ENCODE measurements at places on chromosomes 2 and 18.

DNA sequence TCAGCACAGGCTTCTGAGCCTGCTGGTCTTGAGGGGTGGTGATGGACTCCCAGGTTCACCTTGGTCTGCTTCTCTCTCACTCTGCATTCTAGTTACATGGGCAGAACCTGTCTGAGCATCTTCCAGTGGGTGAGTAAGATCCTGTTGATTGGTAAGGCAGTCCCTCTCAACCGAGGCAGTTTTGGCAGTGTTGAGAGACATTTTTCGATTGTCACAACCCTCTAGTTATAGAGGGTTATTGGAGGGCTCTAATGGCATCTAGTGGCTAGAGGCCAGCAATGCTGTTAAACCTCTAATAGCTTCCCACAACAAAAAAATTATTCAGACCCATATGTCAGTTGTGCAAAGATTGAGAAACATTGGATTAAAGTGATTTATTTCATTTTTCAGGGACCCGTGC is 9.3 kb upstream of the MGAT5 start:
- no peak for DNase-seq

- no peak for DNase-seq
Measured at GRCh38 chr18:50853863-50854271, 25.1 kb upstream of the ME2 start.

- DNase-seq: no peak
Measured at GRCh38 chr2:52862801-52863200, 904.8 kb upstream of the CHAC2 start.

- DNase-seq: no peak
Measured at GRCh38 chr2:80312282-80312839, 7.8 kb upstream of the LRRTM1 start.

DNA sequence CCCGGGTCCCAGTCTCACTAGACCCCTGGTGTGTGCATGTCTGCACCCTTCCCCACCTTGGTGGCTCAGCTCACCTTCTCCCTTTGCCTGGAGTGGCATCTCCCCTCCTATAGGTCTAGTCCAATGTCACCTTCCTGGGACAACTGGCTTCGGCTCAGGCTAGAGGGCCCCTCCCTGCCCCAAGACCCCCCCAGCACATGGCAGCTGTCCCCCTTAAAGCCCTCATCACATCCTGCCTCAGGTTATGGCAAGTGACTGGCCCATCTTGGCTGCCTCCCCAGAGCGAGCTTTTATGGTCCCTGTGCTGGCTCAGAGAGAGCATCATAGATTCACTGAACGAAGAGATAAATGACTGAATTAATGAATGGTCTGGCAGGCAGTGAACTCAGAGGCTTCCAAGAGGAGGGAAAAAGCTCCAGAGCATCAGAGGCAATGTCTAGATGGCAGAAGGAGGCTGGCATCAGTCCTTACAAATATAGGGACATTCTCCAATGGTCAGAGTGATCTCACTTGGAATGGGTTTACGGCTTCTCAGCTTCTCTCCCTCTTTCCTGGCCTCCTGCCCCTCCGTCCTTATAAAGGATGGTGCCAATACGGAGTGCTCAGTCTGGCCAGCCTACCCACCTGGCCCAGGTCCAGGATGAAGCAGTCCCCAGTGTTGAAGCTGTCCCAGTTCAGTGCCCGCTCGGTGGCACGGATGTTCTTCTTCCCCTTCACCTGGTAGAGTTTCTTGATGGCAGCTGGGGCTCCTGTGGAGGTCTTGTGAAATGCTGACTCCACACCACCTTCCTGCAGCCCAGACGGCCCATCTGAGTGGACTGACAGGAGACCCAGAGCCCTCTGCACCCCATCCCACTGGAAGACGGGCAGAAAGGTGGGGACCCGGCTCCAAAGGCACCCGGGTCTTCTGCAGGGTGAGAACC is 9.4 kb downstream of the CAPG start:
- DNase-seq: no peak

GRCh38 chr2:97739020-97739892 is 25.9 kb downstream of the ZAP70 start:
- no peak for DNase-seq

DNA sequence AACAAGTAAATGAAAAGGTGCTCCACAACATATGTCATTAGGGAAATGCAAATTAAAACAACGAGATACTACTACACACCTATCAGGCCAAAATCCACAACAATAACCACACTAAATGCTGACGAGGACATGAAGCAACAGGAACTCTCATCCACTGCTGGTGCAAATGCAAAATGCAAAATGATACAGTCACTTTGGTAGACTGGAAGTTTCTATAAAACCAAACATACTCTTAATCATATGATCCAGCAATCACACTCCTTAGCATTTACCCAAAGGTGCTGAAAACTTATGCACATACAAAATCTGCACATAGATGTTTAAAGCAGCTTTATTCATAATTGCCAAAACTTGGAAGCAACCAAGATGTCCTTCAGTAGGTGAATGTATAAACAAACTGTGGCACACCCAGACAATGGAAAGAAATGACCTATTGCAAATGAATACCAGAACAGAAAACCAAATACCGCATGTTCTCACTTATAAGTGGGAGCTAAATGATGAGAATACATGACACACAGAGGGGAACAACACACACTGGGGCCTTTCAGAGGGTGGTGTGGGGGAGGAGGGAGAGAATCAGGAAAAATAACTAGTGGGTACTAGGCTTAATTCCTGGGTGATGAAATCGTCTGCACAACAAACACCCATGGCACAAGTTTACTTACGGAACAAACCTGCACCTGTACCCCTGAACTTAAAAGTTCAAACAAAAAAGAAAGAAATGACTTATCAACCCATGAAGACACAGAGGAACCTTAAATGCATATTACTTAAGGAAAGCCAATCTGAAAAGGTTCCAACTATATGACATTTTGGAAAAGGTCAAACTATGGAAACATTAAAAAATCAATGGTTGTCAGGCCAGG is 80.4 kb downstream of the ASXL2 start:
- no peak for DNase-seq

DNA sequence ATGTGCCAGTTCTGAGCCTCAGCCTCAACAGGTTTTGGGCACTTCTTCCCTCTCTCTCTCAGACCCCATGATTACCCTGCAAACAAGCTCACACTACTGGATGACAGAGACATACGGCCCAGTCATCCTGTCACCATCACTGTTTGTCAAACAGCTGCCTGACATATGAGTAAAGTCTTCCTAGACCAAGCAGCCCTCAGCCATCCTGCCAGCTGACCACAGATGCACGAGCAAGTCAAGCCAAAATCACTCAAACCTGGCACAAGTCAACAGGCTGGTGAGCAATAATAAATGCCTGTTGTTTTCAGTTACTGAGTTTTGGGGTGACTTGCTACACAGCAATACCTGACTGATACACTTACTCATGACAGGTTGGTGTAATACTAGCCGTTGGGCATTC is 75.5 kb upstream of the KLF7 start:
- DNase-seq: no peak

DNA sequence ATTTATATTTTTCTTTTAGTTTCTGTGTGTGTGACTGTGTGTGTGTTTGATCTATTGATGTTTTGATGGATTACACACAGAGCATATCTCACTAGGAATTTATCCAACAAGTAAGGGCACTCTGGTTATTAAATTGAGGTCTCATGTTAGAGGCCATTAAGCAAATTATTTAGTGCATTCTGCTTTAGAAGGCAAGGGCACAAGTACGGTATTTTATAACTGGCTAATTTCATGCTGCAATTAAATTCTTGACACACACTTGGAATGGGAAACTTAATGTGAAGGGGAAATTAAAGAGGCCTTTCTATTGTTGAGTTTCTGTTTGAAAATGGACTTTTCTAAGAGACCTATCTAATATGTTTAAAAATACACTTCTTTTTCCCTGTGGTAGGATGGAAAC is 25.8 kb downstream of the NYAP2 start:
- DNase-seq: no peak

- no peak for DNase-seq
Measured at GRCh38 chr2:200479692-200480265, 30.1 kb downstream of the KCTD18 start.

DNA sequence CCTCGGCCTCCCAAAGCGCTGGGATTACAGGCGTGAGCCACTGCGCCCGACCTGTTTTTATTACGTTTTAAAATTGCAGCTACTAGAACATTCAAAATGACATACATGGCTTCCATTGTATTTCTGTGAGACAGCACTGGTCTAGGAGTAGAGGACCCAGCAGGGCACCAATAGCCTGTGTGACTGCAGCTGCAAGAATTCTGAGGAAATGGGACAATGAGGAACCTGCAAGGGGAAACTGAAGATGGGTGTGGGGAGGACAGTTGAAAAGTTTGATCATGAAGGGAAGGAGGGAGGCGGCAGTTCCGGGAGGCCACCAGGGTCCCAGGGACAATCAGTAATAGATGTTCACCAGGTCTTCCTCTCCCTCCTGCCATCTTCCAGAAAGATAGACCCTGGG is 13.9 kb upstream of the DNPEP start:
- DNase-seq: no peak

DNA sequence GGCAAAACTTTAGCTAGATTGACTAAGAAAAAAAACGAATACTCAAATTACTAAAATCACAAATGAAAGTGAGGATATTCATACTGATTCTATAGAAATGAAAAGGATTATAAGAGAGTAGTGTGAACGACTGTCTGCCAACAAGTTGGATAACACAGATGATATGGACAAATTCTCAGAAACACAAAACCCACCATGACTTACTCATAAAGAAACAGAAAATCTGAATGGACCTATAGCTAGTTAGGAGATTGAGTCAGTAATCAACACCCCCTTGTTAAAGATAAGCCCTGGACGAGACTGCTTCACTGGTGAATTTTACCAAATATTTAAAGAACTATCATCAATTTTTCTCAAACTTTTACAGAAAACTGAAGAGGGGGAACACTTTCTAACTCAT is 108.8 kb upstream of the TMEM200C start:
- no peak for DNase-seq

DNA sequence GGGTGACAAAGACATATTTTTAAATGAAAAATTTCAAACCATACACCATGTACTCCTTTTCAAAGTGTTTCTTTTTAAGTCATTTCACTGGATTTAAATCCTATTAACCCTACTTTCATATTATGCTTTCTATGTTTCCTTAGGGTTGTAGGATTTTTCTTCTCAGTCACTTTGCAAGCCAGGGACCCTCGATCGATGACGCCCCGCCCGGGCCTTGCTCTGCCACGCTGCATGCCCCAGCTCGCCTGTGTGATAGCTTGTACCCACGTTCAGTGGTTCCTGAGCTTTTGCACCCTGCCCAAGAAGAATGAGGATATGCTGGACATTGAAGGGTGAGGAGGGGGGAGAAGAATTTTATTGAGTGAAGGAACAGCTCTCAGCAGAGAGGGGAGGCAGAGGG is 568.0 kb downstream of the TRIB2 start:
- no peak for DNase-seq

- no peak for DNase-seq
Measured at GRCh38 chr18:33914399-33914798, 310.3 kb downstream of the NOL4 start.

- DNase-seq: no peak
Measured at GRCh38 chr2:60361498-60361897, 192.0 kb downstream of the BCL11A start.

GRCh38 chr18:471716-472115 is 28.8 kb downstream of the COLEC12 start:
- DNase-seq: no peak

- DNase-seq: no peak
Measured at GRCh38 chr2:150339282-150339681, 148.2 kb downstream of the RND3 start.

DNA sequence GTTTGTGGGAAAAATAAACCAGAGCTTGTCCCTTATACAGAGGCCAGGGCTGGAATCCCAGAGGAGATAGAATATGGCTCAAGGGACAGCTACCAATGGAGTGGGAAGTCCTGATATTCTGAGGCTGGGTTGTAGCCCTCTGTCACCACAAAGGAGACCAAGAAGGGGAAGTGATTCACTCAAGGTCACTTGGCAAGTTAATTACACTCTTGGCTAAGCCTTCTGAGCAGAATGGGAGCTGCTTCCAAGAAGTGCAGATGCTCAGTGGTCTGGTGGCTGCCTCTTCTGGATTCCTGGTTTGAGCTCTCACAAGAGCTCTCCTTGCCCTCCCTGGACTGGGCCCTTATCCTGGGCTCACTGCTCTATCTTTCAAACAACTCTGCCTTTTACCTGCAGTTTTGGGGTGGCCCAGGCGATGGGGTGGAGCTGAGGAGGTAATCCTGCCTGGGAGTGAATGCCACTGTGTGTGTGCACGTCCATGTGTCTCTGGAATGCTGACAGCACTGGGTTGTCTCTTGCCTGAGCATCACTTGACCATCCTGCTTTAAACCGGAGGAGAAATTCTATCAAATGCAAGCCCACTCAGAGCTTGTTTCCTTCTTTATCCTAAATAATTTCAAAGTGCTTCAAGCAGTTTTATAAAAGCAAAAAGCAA is 168.2 kb downstream of the KCNS3 start:
- DNase-seq: no peak

- DNase-seq: no peak
Measured at GRCh38 chr2:217740178-217740577, 262.6 kb downstream of the TNS1 start.

DNA sequence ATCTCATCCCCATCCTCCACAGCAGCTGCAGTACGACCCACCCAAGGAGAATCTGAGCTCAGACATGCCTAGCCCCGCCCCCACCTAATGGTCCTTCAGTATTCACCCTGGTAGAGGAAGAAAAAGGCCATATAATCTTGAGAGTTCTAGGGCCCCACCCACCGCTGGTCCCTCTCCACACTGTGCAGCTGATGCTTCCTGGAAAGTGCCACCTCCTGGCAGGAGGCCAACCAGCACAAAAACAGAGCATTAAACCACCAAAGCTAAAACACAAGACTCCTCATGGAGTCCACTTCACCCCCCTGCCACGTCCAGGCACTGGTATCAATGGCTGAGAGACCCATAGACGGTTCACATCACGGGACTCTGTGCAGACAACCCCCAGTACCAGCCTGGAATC is 40.7 kb downstream of the MC4R start:
- DNase-seq: no peak

DNA sequence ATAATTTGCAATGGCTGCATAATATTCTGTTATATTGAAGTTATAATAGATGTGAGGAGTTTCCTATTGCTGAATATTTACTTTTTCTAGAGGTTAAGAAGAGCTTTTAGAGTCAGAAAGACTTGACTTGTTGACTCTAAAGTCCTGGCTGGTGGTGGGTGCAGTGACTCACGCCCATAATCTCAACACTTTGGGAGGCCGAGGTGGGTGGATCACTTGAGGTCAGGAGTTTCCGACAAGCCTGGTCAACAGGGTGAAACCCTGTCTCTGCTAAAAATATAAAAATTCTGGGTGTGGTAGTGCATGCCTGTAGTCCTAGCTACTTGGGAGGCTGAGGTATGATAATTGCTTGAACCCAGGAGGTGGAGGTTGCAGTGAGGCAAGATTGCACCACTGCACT is 33.9 kb upstream of the ATIC start:
- no peak for DNase-seq

- DNase-seq: no peak
Measured at GRCh38 chr18:78082816-78083215, 833.2 kb downstream of the GALR1 start.

GRCh38 chr2:235746257-235746934 is 252.6 kb downstream of the AGAP1 start:
- DNase-seq: peak; percentile 6

GRCh38 chr2:180705551-180705950 is 274.9 kb upstream of the UBE2E3 start:
- DNase-seq: no peak
